Stimulated activated CD4-positive, alpha-beta T cell treated with anti-CD3 and anti-CD28 coated beads, TNF-alpha, amount 100 ng/mL, for 48 hours (primary cell): ENCODE measurements at places on chromosomes 12 and 14.

DNA sequence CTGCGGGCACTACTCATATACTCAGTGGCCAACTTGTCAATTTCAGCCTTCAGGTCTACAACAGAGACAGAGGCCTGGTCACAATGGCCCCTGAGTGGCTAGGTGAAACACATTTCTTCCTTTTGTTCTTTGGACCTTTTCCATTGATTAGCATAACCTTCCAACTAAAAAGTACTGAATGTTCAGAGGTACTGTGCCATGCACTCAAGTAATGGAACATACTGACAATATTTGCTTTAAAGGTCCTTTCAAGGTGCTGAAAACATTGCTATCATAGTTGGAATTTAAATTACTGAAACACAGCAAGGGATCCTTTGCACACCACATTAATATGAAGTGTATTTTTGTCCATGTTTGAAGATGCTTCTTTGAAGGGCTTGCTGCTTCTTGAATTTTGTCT is 6.1 kb upstream of the ACRBP start:
- no peak for DNase-seq

- no peak for DNase-seq
These were observed 19.6 kb upstream of the SLC6A12 start for GRCh38 chr12:233615-233968.

GRCh38 chr12:2212971-2213869 is 160.4 kb downstream of the CACNA1C start:
- DNase-seq, result no peak

DNA sequence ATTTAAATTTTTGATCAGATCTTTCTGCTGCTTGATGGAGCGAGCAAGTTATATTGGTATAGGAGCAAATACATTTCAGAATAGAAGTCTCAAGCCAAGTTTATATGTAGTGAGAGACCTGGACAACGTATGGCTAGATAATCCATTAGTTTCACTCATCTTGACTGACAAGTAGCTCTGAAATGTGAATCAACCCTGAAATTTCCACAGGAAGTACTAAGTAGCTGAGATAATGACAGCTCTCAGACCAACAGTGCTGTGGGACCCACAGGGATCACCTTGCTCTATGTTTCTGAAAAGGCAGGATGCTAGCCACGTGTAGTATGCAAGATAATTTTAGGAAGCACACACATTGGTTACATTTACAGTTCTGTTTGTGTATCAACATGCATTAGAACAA is 258.6 kb upstream of the FOXN3 start:
- no peak for DNase-seq

DNA sequence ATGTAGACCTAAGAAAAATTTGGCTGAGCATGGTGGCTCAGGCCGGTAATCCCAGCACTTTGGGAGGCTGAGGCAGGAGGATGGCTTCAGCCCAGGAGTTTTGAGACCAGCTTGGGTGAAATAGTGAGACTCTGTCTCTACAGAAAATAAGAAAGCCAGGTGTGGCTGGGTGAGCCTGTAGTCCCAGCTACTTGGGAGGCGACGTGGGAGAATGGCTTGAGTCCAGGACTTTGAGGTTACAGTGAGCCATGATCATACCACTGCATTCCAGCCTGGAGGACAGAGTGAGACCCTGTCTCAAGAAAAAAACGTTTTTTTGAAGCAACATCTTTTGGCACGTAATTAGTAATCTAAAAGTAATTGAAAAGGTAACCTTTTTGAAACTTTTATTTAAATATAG is 70.9 kb downstream of the FERMT2 start:
- DNase-seq, result no peak

DNA sequence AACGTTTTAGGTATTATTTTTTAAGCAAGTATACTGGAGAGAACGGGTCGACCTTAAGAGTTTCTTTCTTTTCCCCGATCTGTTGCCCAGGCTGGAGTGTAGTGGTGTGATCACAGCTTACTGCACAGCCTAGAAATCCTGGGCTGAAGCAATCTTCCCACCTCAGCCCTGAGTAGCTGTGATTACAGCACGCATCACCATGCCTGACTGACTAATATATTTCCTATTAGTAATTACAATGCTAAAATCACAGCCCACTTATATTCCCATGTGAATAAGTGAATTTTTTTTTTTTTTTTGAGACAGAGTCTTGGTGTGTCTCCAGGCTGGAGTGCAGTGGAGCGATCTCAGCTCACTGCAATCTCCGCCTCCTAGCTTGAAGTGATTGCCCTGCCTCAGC is 50.4 kb downstream of the DICER1 start:
- no peak for DNase-seq
